ENCODE measurements at places on chromosomes 3 and 15.

DNA sequence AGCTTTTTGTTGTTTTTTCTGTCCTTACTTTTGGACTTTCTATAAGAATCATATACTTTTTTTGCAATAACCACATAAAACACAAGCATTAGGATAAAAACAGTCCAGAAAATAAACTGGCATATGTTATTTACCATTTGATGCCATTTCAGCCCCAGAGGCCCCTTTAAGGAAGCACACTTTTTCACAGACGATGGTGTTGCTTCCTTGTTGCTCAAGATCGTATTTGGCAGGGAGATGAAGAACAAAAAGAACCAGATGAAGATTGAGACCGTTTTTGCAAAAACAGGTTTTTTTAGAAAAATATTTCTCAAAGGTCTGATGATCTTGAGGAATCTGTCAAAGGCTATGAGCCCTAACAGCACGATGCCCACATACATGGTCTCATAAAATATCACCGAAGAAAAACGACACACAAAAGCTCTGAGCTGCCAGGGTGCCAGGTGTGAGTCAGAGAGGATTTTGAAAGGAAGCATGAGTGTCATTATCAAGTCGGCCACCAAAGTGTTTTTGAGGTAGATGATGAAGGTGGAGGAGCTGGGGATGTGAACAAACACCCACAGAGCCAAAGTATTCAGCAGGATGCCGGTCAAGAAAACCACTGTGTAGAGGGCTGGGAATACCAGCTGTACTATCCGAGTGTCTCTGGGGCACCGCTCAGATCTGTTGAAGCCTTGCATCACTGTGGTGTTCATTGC, 902 bp downstream of the P2RY13 start:
- no peak for DNase-seq

DNA sequence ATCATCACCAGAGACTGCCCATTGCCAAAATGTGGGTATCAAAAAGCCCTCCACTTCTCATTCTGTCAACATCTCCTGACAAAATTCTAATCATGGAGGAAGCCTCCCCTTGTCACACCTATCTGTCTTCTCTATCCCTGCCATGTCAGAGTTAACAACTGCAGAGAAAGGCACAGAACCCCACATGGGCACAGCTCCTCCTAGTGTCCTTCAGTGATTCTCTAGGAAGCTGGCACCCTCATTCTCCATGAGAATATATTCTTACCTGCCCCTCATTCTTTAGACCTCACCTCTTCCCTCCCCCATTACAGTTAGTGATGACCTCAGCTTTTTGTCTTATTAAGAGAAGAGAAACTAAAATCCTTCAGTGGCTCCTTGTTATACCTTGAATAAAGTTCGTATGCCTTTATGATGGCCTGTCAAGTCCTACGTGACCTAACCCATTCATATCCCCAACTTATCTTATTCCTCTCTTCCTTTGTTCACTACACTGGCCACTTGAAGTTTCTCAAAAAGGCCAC, 44.6 kb downstream of the NME9 start:
- DNase-seq = no peak

DNA sequence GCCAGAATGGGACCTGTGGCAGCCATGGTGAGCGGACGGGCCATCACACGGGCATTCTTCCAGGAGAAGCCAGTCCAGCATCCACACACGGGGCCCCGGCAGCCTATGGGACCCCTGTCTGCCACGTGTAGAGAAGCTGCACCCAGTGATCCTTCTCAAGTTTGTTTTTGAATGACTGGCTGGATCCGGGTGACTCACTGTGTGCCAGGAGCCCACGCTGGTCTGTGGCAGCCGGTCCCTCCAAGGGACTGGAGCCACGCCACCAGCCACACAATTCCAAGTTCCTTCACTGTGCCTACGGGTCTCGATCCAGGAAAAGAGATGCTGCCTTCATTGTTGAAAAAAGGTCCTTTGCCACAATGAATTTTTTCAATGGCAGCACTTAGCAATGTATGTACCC, 58.1 kb downstream of the ATP10A start:
- DNase-seq = no peak

DNA sequence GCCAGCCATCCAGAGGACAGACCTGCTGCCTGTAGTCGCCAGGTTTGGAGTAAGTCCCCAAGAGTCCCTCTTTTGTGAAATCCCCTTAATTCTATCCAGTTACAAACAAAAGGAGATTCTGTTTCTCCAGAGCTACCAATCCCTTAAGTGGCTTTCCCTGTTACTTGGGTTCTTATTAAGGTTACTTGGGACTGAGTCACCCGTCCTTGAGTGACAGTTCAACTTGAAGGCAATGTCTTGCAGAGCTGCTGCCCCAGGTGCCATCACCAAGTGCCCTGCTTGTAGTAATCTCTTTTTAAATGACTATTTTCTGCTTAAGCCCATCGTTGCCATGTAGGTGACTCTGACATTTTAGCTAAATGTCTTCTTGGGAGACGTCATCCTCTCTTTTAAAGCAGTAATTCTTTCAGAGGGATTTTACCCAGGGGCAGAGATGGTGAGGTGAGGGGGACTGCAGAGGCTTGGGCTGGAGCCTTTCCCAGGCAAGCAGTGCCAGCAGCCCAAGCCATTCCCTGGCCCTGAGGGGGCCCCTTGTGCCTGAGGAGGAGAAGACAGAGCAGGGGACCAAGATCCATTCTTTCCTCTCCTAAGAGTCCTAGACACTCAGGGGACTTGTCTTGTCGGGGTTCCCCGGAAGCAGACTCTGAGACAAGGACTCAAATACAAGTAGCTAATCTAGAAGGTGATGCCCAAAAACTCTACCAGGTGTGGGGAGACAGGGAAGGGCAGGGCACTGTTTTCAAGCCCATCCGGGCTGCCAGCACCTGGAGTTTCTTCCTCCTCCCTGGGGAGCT, 253.7 kb downstream of the PLCL2 start:
- DNase-seq = no peak

DNA sequence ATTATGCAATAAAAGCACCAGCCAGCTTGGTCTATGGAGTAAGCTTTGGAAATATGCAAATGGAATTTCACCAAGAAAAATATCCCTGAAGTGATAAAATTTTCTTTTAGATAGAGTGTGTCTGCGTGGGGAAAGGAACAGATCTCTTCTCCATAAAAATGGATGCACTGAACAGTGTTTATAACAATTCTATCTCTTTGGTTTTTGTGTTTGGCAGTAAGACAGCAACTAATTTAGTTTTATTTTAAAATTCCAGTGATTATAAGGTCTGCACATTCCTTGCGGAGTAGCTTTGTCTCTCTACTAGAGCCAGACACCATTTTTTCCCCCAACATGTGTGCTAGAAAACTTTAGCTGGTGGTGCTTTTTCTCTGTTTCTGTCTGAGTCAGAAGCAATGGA, 712.4 kb downstream of the GRM7 start:
- DNase-seq = no peak

DNA sequence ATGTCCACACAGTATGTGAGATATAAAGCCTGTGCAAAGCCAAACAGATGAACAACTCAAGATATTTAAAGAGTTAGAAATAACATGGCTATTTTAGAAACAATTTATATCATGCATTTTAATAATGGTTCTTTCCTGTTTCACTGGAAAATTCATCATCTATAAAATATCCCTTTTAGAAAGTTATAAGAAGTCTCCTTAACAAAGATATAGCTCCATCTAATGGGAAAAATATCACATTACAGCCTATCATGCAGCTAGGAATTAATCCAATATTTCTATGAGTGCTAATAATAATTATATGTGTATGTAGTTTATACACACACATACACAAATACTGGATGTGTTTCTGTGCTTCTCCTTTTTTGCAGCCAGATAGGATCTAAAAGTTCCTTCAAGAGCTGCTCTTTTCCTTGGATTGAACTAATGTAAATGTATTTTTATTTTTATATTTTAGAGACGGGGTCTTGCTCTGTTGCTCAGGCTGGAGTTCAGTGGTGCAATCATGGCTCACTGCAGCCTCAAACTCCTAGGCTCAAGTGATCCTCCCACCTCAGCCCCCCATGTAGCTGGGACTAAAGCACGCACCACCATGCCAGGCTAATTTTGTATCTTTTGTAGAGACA, 21.6 kb downstream of the RPL22L1 start:
- DNase-seq = no peak

GRCh38 chr15:48532946-48533345, 112.6 kb downstream of the FBN1 start:
- DNase-seq = no peak

GRCh38 chr15:49627407-49627877, 6.6 kb downstream of the DTWD1 start:
- peak; percentile 32 for DNase-seq

DNA sequence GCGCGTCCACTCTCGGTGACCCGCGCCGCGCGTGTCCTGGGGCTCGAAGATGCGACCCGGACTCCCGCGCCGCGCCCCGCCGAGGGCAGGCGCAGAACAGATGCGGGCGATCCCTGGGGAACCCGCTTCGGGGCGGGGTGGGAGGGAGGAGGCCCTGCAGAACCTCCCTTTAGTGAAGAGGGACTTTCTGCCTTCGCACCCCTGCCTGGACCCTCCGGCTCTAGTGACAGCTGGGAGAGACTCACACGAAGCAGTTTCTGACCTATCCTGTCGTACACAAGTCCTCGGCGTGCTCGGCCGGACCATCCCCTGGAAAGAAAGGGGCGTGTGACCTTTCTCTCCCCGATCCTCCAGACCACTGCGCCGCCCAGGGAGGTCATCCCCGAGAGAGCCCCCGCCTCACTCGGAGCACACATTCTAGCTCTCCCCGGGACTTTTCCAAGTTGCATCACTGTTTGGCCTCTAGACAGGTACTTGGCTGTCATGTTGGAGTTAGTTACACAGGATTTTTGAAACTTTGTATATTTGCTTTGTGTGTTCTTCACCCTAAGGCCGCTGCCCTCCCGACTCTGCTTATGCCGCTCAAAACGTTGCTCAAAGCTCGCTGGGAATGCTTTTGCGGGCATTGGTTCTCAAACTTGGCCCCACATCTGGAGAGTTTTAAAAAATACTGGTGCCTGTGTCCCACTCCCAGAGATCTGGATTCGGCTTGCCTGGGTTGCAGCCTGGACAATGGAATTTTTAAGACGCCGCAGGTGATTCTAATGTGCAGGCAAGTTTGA, 582 bp downstream of the CGNL1 start:
- no peak for DNase-seq

DNA sequence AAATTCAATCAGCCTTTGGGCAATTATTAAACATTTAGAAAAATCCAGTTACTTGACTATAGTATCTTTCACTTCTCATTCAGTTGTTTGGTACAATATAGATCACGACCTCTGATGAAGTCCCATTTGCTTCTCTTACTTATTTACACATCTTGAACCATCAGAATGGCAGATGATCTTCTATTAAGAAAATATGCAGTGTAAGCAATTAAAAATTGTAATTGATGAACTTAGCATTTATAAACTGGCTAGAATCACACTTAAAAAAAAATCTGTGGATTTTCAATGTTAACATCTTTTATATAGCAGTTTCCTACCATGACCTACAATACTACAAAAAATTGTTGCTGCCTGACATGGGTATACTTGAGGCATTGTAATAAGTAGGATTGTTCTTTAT, 395.5 kb upstream of the CNTN4 start:
- no peak for DNase-seq

- no peak for DNase-seq
These were observed 742.0 kb upstream of the CFAP20DC start for GRCh38 chr3:59791774-59792308.

- DNase-seq = no peak
These were observed 54.9 kb upstream of the CCR2 start for GRCh38 chr3:46298871-46299607.

DNA sequence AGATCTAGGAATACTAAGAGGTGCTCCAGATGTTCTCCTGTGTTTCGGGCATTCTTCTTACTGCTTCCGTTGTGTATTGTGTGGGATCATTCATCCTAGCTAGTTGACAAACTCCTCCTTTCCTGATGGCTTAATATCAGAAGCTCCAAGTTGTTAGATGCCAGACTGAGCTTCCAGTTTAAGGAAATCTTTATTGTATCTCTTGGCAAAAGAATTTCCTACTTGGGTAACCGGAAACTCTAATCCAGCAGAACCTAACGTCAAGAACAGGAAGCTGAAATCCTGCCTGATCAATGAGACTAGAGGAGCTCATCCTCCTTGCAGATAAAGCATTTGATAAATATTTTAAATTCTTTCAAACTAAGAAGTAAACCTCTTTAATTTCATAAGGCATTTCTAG, 27.7 kb upstream of the MYH15 start:
- DNase-seq = no peak

- DNase-seq = no peak
These were observed 141.8 kb downstream of the XXYLT1 start for GRCh38 chr3:195129072-195129643.

DNA sequence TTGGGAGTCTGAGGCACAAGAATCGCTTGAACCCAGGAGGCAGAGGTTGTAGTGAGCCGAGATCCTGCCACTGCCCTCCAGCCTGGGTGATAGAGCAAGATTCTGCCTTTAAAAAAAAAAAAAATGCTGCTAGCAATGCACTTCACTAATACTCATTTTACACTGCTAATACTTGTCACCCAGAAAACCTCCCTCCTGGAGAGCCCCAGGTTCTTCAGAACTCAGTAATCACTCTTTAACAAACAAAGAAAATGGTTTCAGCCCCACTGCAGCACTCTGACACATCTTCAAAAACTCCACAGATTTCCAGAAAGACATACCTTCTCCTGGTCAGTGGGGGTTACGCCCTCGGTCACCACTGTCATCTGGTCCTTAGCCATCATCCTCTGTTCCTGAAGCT, 366.7 kb downstream of the SHQ1 start:
- no peak for DNase-seq

DNA sequence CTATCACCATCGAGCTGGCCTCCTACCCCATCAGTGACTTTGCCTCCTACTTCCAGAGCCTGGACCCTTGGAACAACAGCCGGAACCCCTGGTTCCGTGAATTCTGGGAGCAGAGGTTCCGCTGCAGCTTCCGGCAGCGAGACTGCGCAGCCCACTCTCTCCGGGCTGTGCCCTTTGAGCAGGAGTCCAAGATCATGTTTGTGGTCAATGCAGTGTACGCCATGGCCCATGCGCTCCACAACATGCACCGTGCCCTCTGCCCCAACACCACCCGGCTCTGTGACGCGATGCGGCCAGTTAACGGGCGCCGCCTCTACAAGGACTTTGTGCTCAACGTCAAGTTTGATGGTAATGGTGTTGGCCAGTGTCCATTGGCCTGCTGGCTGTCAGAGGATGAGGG, 6.1 kb downstream of the GRM2 start:
- DNase-seq = no peak

GRCh38 chr15:60975218-60975617, 253.9 kb downstream of the RORA start:
- DNase-seq = no peak

DNA sequence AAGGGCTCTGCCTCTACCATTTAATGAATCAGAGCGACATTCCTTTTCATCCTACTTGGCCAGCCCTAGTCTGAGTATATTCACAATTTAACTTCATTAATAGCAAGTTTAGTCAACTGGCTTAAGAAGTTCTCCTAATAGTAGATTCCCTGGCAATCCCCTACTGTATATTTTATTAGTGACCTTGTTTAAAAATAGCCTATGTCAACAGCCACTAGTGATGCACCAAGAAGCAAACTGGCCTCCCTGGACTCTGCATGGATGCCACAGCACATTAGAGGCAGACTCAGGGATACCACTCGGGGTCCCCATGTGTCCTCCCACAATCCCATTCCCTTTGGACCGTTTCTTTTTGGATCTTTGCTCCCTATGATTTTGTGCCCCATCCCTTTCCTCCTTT, 83.6 kb downstream of the THSD4 start:
- no peak for DNase-seq

Data from amniotic stem cell (primary cell).